Mesendoderm (in vitro differentiated cells): ENCODE measurements at places on chromosomes 2 and 18.

DNA sequence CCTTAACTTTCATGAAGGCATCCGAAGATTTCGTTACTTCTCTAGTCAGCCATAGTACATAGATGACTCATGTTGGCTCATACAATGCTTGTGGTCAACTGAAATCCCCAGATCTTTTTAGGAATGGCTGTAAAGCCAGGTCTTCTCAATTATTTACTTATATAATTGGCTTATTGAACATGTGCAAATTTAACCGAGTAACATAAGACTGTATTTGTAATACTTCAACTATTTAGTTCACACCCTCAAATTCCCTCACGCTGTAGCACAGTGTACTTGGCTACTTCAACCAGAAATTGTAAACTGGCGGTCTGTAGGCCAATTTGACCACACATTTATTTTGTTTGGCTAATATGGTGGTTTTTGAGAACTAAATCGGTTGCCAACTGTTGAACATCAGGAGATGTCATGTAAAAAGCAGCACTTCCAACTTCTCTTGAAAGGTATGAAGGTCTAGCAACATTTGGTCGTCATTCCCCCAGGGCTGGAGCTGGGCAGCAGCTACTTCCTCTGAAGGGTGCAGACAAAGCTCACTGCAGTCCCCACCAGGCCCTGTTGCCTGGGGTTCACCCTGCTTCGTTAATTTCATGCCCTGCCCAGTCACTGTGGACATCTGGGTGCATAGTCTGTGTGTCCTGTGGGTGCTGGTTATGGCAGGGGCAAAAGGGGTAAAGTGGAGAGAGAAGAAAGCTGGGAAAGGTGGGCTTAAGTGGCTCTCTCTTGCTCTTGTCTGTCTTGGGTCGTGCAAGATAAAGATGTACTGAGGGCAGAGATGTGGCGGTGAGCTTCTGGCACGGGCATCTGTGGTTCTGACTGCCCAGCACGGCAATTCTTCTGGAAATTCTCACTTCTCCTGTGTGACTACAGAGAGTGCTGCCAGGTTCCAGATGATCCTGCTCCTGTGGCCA lies 3.2 kb upstream of the SH3RF3 start:
- H3K4me3 ChIP-seq: no peak overlapping the region
- DNase-seq: peak; percentile 50
- H3K27ac ChIP-seq: no peak overlapping the region
- no peaks in the 10 kb centered on the region for H3K36me3 ChIP-seq
- H3K27me3 ChIP-seq: peaks cover 11% of the 10 kb centered on the region

DNA sequence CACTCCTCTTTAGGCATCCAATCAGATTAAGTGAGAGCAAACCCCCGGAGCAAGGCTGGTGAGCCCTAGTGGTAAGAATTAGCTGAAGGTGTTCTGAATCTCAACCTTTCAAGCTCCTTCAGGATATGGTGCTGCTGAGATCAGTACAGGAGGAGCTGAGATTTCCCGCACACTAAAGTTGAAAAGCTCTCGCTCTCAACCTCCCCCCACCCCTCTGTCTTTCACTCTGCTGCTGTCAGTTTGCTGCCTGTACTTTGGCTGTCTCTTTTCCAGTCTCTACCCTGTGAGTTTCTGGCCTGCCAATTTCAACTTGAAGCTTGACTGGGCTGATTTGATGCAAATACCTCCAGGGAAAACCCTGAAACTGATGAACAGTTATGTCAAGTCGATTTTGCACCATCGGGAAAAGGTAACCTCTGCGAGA lies 15.7 kb downstream of the ZEB2 start:
- H3K4me1 ChIP-seq: peaks cover 5% of the 10 kb centered on the region
- DNase-seq: peak; percentile 86
- H3K4me3 ChIP-seq: no peak overlapping the region
- H3K36me3 ChIP-seq: no peaks in the 10 kb centered on the region

DNA sequence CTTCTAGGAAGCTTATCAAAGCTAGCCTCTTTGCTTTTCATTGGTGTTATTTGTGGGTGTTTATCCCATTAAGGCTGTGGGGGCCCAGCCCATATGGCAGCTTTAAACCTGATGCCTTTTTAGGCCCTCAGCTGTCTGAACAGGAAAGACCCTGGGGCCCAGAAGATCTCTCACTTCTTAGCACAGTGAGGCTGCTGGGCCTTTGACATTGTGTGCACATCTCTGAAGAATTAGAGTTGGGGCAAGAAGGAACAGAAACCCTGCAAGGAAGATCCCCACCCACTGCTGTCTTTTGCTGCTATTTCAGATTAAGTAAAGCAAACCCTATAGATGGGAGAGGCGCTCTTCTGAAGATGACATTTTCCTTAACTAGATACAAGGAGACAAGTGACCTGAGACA lies 250.0 kb downstream of the SMAD2 start:
- no peak overlapping the region for H3K4me3 ChIP-seq
- no peaks in the 10 kb centered on the region for H3K4me1 ChIP-seq
- no peak overlapping the region for H3K27ac ChIP-seq

DNA sequence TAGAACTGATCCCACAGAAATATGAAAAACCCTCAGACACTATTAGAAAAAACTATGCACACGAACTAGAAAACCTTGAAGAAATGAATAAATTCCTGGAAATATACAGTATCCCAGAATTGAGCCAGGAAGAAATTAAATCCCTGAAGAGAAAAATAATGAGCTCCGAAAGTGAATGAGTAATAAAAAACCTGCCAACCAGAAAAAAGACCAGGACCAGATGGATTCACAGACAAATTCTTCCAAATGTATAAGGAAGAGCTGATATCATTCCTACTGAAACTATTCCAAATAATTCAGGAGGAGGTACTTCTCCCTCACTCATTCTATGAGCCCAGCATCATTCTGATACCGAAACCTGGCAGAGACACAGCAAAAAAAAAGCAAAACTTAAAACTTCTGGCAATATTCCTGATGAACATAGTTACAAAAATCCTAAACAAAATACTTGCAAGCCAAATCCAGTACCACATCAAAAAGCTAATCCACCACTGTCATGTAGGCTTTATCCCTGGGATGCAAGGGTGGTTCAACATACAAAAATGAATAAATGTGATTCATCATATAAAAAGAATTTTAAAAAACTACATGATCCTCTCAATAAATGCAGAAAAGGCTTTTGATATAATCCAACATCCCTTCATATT lies 1397.6 kb upstream of the DDX18 start:
- no peaks in the 10 kb centered on the region for H3K4me1 ChIP-seq
- DNase-seq: no peak
- H3K4me3 ChIP-seq: no peak overlapping the region

DNA sequence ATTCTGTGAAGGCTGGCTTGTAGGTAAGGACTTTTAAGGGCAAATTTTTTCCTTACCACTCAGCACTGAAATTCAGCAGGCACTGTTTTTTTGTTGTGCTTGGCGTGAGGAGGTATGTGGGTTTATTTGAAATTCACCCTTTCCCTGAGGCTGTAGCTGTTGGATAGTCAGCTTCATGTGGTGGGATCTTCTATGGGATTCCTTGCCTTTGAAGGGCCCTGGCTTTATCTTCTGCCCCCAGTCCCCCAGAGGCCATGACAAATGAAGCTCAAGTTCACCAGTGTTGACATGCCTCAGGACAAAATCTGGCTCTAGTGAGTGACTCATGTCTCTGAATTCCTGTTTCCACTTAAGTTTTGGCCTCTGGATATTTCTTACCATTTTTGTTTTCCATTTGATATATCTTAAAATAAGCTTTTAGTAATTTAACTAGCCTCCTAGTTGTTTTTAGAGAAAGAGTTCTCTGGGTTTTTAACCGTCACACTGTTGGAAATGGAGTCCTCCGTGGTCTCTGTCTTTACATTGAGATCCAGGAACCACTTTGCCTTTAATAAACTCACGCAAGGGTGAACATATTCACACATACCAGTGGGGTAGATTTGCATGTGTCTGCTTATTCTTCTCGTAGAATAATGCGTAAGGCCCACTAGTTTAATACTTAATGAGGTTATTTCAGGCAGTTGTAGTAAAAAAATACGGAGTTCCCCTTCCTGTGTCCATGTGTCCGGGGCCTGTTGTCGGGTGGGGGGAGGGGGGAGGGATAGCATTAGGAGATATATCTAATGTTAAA lies 211.1 kb upstream of the FAM98A start:
- no peak overlapping the region for H3K4me3 ChIP-seq
- peak; percentile 93 for DNase-seq
- H3K4me1 ChIP-seq: no peaks in the 10 kb centered on the region
- no peaks in the 10 kb centered on the region for H3K27me3 ChIP-seq

GRCh38 chr2:69959425-69959824 lies 2.0 kb downstream of the ASPRV1 start:
- no peaks in the 10 kb centered on the region for H3K27me3 ChIP-seq
- no peaks in the 10 kb centered on the region for H3K36me3 ChIP-seq
- H3K27ac ChIP-seq: no peak overlapping the region
- H3K4me1 ChIP-seq: no peaks in the 10 kb centered on the region
- no peak overlapping the region for H3K4me3 ChIP-seq
- DNase-seq: no peak

DNA sequence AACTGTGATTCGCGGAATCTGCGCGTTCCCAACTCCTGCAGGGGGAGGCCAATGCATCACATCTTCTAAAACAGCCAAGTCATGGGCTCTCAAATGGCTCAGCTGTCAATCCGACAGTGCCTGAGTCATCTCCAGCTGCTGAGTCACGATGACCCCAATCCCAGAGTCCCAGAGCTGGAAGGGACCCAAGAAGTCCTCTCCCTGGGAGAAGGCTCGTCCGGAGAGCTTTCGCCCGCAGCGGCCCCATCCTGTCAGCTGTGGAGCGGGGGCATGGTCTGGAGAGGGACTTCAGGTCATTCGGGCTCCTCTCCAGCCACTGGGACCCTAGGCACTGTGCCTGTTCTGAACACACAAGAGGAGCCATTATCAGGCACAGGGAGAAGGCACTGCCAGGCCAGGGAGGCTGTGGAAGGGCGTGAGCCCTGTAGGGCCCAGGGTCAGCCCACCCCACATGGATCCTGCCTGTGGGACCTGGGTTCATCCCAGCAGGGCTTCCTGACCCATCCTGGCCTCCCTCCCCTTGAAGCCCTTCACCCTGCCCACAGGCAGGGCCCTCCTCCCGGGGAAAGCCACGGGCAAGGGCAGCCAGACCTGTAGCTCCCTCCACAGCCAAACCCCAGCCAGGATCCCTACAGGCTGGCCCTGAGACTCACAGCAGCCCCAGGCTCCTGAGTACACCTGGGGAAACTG lies 47.6 kb upstream of the GPC1 start:
- H3K27me3 ChIP-seq: no peaks in the 10 kb centered on the region
- peak; percentile 66 for DNase-seq
- H3K4me1 ChIP-seq: no peaks in the 10 kb centered on the region
- H3K27ac ChIP-seq: no peak overlapping the region
- H3K4me3 ChIP-seq: no peak overlapping the region

DNA sequence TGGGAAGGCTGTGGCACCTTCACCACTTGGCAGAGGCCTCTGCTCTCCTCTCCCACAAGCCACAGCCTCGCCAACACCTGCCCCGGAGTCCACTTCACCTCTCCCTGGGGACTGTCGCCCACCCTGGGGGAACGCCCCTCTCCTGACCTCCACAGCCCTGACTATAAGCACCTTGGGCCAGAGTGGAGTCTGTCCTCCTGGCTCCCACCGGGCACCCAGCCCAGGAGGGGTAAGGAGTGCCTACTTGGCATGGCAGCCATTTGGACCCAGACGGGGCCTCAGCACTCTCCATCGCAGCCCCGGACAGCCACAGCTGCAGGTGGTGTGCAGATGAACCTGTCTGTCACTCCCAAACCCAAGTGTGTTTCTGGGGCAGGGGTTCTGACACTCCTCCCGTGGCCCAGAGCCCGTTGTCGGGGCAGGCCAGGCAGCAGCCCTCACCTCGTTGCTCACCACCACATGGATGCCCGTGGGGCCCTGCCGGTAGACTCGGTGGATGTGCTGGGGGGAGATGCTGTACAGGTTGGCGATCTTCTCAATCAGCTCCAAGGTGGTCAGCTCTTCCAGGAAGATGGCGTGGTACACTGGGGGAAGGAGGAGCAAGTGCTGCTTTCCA lies 53.5 kb downstream of the TFCP2L1 start:
- H3K27me3 ChIP-seq: no peaks in the 10 kb centered on the region
- H3K27ac ChIP-seq: no peak overlapping the region
- H3K4me3 ChIP-seq: no peak overlapping the region

DNA sequence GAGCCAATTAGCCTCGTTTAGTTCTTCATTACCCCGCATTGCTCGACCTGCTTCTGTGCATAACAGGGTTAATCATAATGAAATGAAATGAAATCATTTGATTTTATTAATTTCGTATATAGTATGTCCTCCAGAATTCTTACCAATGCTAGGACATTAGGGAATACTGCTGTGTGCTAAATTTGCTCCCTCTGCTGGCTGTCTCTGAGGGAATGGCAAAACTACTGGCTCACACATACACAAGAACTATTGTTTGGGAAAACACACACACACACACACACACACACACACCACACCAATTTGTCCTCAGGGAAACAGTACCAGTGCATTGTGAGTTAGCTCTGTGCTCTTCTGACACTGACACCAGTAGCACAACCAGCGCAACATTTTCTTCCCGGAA lies 273.3 kb upstream of the TCF4 start:
- peak; percentile 73 for DNase-seq
- H3K27me3 ChIP-seq: no peaks in the 10 kb centered on the region
- no peak overlapping the region for H3K4me3 ChIP-seq

- H3K4me1 ChIP-seq: no peaks in the 10 kb centered on the region
- no peaks in the 10 kb centered on the region for H3K36me3 ChIP-seq
- DNase-seq: no peak
- H3K27me3 ChIP-seq: no peaks in the 10 kb centered on the region
- no peak overlapping the region for H3K27ac ChIP-seq
Observed at GRCh38 chr2:155054712-155055111, 356.2 kb downstream of the KCNJ3 start.

GRCh38 chr2:200354833-200355751 lies 48.6 kb downstream of the SPATS2L start:
- H3K27ac ChIP-seq: no peak overlapping the region
- no peaks in the 10 kb centered on the region for H3K27me3 ChIP-seq
- peaks cover 25% of the 10 kb centered on the region for H3K4me1 ChIP-seq
- DNase-seq: peak; percentile 63
- H3K4me3 ChIP-seq: no peak overlapping the region

GRCh38 chr2:66874411-66874810 lies 439.5 kb downstream of the MEIS1 start:
- no peak for DNase-seq
- no peaks in the 10 kb centered on the region for H3K27me3 ChIP-seq
- H3K4me3 ChIP-seq: no peak overlapping the region
- H3K4me1 ChIP-seq: no peaks in the 10 kb centered on the region

DNA sequence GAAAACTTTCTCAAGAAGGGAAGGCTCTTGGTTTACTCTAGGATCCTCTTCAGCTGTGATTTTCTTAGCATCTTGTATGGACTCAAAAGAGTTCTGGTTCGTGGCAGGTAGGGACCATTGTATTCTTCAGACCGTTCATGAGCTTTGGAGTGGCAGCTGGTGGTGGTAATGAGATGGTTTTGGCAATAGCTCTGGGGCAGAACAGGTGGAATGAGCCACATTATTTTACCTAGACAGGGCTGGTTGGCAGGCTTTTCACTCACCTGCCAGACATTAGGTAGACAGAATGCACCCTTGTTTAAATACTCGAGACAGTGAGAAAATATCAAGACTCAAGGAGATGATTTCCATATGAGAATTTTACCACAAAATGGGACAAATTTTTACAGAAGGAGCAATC lies 26.2 kb upstream of the MGAT5 start:
- H3K4me3 ChIP-seq: no peak overlapping the region
- H3K36me3 ChIP-seq: no peaks in the 10 kb centered on the region
- H3K27me3 ChIP-seq: no peaks in the 10 kb centered on the region
- no peak overlapping the region for H3K27ac ChIP-seq
- H3K4me1 ChIP-seq: peaks cover 4% of the 10 kb centered on the region
